ENCODE measurements at places on chromosomes 12 and 14. TPM values are rescaled to one million over a fixed set of nuclear protein-coding genes. Genes with fewer than 3 reads are reported as not detected.

Gene MAP3K9
- 10.0 TPM for total RNA-seq

Gene GNG2
- total RNA-seq, result 8.1 TPM

Gene HOXC12
- not detected for total RNA-seq

Gene STAB2
- 0.92 TPM for total RNA-seq

Gene IRAK3
- total RNA-seq, result 6.7 TPM

Gene SLC2A14
- total RNA-seq, result 0.37 TPM

Gene MYH6
- total RNA-seq, result not detected

Gene LMNTD1
- not detected for total RNA-seq

Gene SDR9C7
- total RNA-seq, result not detected

Gene RERG
- total RNA-seq, result 4.1 TPM

Gene DTX1
- total RNA-seq, result 1.2 TPM

Gene FAM222A
- 3.0 TPM for total RNA-seq

Gene BIN2
- 6.3 TPM for total RNA-seq

Gene LALBA
- total RNA-seq, result not detected

Gene NTF3
- 0.59 TPM for total RNA-seq

Gene KRAS
- 76.9 TPM for total RNA-seq

Gene VWF
- total RNA-seq, result 48.5 TPM

Gene PYGL
- total RNA-seq, result 55.6 TPM

Gene HECTD4
- total RNA-seq, result 61.3 TPM

Gene CCDC184
- 0.15 TPM for total RNA-seq

Gene DHH
- 0.50 TPM for total RNA-seq

Gene REM2
- total RNA-seq, result 0.64 TPM

Gene CPM
- total RNA-seq, result 98.0 TPM

Gene CSRP2
- total RNA-seq, result 7.8 TPM

Gene HOXC4
- total RNA-seq, result 0.18 TPM

Gene ARMH4
- 0.82 TPM for total RNA-seq

Gene PDE3A
- 46.9 TPM for total RNA-seq

Gene TSPAN19
- not detected for total RNA-seq

Gene PTPN21
- total RNA-seq, result 31.8 TPM

Gene PTPRQ
- total RNA-seq, result not detected

Gene SPTB
- 0.34 TPM for total RNA-seq

Gene MIP
- not detected for total RNA-seq

Gene DLGAP5
- 4.0 TPM for total RNA-seq

Gene NOP9
- 24.4 TPM for total RNA-seq

All from left colon (tissue), 2 donors.